Activated naive CD4-positive, alpha-beta T cell treated with anti-CD3 and anti-CD28 coated beads, Interleukin-2, amount 50 U/mL, for 16 hours (primary cell): ENCODE measurements at places on chromosomes 1 and 21.

DNA sequence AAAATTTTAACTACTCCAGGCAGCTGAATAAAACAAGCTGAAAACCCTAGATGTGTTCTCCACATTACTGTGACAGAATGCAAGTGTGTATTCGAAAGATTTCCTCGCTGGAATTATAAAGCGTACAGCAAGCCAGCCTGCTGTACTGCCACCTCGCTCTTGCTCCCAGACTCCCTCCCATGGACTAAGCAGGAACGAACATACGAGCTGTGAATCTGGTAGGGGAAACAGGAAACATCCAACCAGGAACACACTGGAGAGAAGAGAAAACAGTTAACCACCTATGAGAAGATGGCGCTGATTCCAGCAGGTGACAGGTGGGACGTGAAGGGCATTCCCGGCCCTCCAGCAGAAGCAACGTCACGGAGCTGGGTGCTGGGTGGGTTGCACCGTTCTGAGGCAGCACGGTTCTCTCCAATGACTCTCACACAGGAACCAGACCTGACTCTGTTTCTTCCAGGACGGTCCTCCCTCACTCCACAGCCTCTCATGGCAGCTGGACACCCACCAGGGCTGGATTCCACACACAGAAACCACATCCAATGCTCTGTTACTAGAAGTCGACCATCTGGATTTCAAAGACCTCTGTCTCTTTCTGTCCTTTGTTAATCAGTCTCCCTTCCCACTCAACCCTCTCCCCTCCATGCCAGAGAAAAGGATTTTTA lies 219.2 kb downstream of the RERE start:
- no peak for DNase-seq

- no peak for DNase-seq
These were observed 40.2 kb upstream of the VWA5B1 start for GRCh38 chr1:20250340-20250989.

DNA sequence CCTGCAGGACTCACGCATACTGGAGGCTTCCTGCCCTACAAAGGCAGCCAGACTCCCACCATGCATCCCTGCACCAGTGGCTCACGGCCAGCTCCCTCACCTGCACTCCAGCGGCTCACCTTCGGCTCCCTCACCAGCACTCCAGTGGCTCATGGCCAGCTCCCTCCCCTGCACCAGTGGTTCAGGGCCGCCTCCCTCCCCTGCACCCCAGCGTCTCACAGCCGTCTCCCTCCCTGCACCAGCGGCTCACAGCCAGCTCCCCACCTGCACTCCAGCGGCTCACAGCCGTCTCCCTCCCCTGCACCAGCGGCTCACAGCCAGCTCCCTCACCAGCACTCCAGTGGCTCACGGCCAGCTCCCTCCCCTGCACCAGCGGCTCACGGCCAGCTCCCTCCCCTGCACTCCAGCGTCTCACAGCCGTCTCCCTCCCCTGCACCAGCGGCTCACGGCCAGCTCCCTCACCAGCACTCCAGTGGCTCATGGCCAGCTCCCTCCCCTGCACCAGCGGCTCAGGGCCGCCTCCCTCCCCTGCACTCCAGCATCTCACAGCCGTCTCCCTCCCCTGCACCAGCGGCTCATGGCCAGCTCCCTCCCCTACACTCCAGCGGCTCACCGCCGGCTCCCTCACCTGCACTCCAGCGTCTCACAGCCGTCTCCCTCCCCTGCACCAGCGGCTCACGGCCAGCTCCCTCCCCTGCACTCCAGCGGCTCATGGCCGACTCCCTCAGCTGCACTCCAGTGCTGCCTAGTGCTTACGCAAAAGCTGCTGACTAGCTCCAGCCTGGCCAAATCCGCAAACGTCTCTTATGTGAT lies 324.5 kb downstream of the NPHP4 start:
- no peak for DNase-seq

- no peak for DNase-seq
These were observed 137.6 kb upstream of the NBPF11 start for GRCh38 chr1:148289647-148290046.

GRCh38 chr1:230299191-230300006 lies 126.7 kb downstream of the PGBD5 start:
- no peak for DNase-seq

DNA sequence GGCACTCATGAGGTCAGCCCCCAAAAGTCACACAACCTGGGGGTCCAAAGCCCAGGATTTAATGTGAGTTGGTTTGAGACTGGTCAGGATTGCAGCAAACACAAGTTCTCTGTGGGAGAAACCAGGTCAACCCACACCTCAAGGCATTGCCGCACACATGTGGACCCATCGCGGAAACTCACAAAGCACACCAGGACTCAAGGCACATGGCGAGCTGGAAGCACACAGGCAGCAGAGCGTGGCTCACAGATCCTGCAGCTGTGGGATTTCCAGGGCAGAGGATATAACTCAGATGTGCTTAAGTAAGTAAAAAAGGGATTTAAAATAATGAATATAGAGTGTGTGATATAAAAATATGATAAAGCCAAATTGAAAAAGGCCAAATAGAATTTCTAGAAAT lies 51.6 kb upstream of the ADARB1 start:
- DNase-seq: no peak

DNA sequence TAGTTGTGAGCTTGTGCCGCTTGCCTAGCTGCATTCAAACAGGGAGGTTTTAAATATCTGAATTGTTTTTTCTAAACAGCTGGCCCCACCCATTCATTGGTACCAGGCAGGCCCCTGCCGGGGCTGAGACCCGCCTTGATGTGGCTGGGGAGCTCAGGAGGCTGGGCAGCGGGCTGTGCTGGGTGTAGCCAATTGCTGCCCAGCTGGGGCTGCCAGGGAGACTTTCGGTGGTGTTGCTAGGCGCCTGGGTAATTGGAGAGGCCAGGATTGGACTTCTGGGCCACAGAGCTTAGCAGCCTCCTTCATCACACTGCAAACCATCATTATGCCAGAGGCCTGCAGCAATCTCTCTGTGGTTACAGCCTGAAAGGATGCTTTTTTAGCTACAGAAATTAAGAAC lies 12.2 kb downstream of the RHBDL2 start:
- no peak for DNase-seq

DNA sequence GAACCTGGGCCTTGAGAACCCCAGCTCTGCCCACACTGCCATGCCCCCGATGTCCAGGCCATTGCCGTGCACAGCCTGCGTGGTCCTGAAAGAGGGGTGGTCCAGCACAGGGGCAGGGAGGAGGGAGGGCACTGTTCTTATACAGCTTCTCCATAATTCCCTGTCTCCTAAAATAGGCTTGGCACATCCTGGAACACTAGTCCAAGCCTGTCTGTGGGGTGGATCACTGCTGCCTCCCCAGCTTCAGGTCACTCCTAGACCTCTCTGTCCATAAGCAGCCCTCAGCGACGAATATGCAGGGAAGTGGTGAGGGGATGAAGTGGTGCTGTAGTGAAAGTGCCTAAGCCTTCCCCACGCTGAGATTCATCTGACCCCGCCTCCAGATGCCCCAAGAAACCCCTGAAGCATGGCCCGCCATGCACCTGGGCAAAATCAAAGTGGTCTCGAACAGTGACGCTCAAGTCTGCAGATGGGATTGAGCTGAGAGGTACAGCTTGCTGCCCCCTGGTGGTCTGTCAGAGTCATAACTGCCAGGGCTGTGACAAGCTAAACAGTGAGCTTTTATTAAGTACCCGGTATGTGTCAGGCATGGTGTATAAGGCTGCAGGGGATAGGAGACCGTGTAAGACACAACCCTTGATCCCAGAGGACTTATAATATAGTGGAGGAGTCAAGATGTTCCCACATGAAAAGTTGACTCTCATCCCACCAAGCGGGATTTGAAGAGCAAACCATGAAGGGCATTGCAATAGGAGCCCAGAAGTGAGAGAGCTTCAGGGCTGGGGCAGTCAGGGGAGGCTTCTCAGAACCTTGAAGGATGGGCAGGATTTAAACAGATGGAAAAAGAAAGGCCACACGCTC lies 66.6 kb downstream of the FAM163A start:
- peak; percentile 65 for DNase-seq

DNA sequence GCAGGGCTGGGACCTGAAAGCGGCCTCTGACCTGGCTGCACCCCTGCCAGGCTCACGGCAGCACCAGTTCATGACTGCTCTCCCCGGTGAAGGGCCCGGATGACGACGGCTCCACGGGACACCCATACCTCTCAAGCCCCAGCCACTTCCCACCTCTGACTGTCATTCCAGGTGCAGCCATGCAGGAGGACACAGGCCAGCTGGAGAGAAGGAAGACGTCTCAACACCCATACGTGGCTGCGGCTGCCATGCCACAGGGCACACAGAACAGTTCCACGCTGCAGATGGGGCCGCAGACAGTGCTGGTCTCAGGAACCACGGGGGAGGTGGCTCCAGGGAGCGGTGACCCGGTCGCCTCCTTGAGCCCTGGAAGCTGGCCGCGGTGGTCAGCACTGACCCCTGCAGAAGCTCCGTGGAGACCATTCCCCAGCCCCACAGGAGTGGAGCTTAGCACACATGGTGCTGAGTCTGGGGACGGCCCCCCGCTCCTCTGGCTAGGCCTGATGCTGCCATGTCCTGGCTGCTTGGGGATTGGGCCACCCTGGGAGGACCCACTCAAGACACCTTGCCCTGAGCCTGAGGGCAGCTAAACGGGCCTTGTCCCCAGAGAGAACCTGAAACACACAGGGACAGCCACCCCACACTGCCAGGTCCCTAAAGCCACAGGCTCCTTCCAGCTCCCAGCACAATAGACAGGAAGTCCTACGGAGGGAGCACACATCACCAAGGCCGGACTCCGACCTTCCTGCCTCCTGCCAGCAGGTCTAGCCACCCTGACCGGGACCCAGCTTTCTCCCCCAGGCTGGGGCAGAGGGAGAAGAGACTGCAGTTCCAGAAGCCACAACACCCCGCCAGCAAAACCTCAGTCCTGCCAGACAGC lies 8.6 kb downstream of the WNT9A start:
- DNase-seq: no peak

DNA sequence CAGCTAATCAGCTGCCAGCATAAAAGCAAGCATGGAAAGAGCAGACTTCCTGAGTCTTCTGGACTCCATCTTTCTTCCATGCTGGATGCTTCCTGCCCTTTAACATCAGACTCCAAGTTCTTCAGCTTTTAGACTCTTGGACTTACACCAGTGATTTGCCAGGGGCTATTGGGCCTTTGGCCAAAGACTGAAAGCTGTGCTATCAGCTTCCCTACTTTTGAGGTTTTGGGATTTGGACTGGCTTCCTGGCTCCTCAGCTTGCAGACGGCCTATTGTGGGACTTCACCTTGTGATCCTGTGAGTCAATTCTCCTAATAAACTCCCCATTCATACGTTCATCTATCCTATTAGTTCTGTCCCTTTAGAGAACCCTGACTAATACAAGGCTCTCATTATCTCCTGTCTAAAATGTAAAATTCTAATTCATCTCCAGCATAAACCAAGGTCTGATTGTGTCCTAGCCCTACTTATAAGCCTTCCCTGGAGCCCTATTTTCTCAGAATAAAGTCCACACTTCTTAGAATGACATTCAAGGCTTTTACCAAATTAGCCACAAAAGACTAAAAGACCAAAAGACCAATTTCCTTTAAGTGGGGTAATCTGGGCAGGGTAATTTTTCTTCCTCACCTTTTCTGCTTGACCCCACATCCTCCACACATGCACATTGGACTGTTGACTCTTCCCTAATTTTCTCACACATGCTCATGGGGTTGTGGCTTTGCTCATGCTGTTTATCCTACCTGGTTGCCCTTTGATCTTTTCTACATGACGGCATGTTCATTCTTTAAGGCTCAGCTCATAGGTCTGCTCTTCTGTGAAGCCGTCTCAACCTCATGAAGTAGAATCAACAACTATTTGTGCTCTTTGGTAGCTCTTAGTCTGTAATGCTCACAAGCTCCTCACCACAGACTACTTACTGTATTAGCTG lies 18.1 kb upstream of the ENAH start:
- DNase-seq: no peak

DNA sequence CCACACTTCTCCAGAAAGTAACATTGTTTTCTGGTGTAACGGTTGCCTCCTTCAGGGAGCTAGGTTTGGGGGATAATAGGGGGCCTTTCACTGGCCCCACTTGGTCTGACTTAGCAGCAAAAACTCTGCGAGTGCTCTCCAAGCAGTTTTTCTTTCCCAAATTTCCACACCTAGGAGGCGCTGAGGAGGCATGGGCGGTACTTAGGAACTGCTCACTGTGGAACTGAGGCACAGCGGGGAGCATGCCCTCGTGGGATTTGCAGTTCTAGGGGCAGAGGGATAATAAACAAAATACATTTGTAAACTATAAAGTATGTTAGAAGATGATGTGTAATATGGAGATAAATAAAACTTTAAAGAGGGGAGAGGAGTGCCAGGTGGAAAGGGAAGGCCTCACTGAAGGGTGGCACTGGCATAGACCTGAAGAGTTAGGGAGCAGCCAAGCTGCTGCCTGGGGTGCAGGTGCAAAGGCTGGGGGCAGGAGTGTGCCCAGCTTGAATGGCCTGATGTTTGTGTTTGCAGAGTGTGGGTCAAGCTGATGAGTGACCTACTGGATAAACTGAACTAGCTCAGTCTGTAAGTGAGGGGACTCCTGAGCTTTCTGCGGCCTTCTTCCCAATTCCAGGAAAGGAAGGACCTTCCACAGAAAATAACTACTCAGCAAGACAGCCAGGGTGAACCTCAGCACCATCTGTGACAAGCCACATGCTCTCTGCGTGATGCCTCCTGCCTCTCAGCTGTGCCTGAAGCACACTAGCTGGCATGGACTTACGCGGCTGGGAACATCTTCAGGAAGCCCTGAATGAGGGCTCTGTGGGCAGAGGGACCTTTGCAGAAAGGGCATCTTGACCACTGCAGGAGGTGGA lies 1.9 kb downstream of the EPHX1 start:
- DNase-seq: no peak

GRCh38 chr1:115908565-115909274 lies 67.6 kb upstream of the SLC22A15 start:
- no peak for DNase-seq

DNA sequence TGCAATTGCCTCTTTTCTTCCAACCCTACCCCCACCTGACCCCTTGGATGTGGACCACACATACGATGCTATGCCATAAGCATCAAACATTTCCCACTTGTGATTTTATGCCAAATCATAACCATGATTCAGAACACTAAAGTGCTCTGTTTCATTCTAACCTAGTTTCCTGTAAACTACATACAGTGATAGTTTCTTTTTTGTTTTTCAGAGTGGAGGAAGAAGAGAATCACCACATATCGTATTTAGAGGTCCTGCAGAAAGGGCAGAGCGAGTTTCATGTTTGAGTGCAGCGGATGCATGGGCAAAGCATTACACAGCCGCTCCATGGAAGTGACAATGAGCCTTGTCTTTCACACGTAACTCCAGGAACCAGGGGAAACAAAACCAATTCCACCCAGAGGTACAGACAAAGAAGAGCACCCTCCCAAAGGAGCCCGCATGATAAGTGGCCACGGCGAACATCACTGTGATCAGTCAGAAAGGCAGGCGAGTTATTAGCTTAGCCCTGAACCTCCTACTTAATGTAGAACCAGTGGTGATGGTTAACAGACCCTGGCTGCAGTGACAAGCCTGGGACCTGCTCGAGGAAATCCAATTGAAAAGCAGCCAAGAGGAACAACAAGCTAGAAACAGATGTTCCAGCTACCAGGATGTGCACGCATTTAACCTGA lies 64.0 kb upstream of the ZNF281 start:
- DNase-seq: no peak

- DNase-seq: no peak
These were observed 462.3 kb downstream of the OMA1 start for GRCh38 chr1:58084266-58084665.

- DNase-seq: peak; percentile 28
These were observed 26.0 kb downstream of the MACF1 start for GRCh38 chr1:39230261-39231190.
